ENCODE measurements at places on chromosomes 12 and 14. TPM values are rescaled to one million over a fixed set of nuclear protein-coding genes. Genes with fewer than 3 reads are reported as not detected.

The BCL11B gene
- total RNA-seq: 68.6 TPM

The COCH gene
- total RNA-seq: 2.3 TPM

The CDCA3 gene
- total RNA-seq: 103 TPM

DNA sequence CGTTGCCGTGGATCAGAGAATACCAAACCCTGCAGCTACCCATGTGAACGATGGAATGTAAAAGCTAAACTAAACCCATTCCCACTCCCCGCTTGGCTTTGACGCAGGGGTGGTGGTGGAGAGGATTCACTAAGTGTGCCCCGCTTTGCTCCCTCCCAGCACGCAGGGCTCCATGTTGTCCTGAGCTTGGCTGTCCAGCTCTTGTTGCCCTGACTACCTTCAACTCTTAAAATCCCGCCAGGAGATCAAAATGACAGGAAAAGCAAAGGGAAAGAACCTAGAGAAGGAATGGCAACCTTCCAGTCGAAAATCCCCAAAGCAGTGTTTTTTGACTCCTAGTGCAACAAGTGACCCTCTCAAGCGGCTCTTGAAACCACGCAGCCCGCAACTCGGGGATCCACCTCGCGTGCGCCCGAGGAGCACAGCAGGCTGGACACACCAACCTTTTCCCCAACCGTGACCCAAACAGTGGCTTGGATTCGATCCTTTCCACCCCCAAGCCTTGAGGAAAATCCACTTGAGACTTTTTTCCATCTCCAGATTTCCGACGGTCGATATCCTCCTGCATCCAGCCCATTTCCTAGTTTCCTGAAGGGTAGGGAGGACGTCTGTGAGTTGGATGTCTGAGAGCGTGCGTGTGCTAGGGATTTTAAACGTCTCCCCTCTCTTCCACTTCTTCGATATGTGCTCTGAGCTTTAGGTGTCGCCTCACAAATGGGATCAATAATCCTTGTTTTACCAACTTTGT lies 1.4 kb downstream of the SYT10 start:
- no peak for DNase-seq
- H3K4me1 ChIP-seq: peaks cover 2% of the 10 kb centered on the region
- no peak overlapping the region for H3K27ac ChIP-seq
- H3K4me3 ChIP-seq: no peak overlapping the region
- peaks cover 24% of the 10 kb centered on the region for H3K27me3 ChIP-seq

DNA sequence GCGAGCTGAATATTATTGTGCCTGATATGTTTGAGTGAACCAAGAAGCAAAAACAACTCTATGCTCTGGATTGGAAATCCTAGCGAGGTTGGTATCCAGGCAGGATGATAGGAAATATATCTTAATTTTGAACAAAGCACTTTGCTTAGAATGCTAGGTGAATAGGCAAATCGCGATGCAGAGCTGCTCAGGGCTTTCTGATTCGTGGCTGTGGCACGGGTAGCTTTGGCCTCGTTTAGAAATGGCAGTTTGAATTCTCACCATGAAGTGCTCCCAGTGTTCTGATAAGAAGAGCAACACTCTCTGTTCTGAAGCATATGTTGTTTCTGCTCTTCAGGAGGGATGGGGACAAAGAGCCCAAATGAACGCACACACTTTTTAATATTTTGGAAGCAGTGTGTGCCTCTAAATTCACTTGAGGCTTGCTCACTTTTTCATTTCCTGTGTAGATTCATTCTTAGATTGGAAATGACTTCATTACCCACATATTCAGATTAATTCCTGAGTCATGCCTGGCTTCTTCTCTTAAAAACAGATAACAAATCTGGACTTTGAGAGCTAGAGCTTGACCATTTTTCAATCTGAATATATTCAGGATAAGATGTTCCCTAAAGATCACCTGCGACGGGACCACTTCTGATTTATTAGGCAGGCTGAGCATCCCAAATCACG lies 200.9 kb downstream of the RPAP3 start:
- no peak for DNase-seq
- no peaks in the 10 kb centered on the region for H3K27me3 ChIP-seq
- no peak overlapping the region for H3K27ac ChIP-seq
- no peak overlapping the region for H3K4me3 ChIP-seq
- H3K4me1 ChIP-seq: no peaks in the 10 kb centered on the region
- no peaks in the 10 kb centered on the region for H3K36me3 ChIP-seq

- DNase-seq: peak; percentile 46
- H3K27me3 ChIP-seq: no peaks in the 10 kb centered on the region
- H3K27ac ChIP-seq: peak overlapping the region; percentile 68
- H3K4me3 ChIP-seq: no peak overlapping the region
- H3K36me3 ChIP-seq: no peaks in the 10 kb centered on the region
- peaks cover 17% of the 10 kb centered on the region for H3K4me1 ChIP-seq
These were observed 11.3 kb downstream of the SCARB1 start for GRCh38 chr12:124852329-124852831.

DNA sequence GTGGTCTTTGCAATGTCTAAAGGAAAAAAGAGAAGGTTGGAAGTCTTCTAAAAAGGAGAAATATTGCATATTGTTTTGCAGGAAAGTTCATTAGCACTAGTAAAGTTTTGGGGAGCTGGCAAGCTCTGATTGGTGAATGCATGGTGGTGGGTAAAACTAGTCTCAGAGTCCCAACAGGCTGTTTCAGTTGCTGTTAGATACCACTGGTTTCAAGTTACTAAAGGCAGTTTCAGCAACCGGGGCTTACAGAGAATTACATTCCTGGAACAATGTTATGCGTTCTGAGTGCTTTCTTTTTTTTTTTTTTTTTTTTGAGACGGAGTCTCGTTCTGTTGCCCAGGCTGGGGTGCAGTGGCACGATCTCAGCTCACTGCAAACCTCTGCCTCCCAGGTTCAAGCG lies 208.2 kb downstream of the EPS8 start:
- no peak for DNase-seq
- H3K4me1 ChIP-seq: peaks cover 20% of the 10 kb centered on the region
- H3K36me3 ChIP-seq: peaks cover 10% of the 10 kb centered on the region
- H3K27me3 ChIP-seq: peaks cover 2% of the 10 kb centered on the region

DNA sequence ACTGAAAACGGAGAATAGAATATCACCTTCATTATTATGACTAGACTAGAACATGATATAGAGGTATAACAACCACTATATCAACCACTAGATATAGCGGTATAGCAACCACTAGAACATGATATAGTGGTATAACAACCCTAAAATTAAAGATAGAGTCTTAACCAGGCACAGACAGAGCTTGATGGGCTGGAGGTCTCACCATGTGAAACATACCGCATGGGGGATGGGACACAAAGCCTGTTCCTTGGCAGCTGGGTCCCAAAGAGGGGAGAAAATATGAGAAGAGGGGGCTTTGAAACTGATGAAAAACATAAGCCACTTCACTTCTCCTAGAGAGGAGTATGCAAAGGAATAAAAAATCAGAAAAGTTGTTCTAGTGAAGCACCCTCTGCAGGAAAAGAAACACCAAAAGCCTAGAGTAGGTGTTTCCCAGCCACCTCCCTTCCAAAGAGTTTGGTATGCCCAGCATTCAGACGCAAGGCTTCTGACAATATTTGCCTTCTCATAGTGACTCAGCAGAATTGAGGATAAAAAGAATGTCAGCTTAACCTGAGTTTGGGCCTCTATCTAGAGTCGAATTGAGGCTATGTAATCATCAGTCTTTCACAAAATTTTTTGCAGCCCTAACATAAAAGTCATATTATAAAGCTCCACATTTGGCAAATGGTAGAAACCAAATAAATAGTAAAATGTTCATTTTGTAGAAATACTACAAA lies 316.4 kb downstream of the NOVA1 start:
- H3K36me3 ChIP-seq: no peaks in the 10 kb centered on the region
- H3K4me1 ChIP-seq: no peaks in the 10 kb centered on the region
- no peak for DNase-seq
- no peak overlapping the region for H3K4me3 ChIP-seq

- H3K27me3 ChIP-seq: peaks cover 24% of the 10 kb centered on the region
- no peak for DNase-seq
- no peak overlapping the region for H3K27ac ChIP-seq
- no peaks in the 10 kb centered on the region for H3K36me3 ChIP-seq
- H3K4me3 ChIP-seq: no peak overlapping the region
These were observed 378.9 kb downstream of the RGS6 start for GRCh38 chr14:72311116-72311515.
